ENCODE measurements at places on chromosomes 13 and 19.

DNA sequence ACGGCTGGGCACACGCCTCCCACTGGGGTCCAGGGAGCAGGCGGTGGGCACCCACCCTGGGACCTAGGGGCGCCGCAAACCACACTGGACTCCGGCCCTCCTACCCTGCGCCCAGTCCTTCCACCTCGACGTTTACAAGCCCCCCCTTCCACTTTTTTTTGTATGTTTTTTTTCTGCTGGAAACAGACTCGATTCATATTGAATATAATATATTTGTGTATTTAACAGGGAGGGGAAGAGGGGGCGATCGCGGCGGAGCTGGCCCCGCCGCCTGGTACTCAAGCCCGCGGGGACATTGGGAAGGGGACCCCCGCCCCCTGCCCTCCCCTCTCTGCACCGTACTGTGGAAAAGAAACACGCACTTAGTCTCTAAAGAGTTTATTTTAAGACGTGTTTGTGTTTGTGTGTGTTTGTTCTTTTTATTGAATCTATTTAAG, 1.6 kb downstream of the JUNB start:
- no peak for DNase-seq

- DNase-seq = no peak
Observed at GRCh38 chr13:46145135-46145534, 36.8 kb downstream of the LCP1 start.

- no peak for DNase-seq
Observed at GRCh38 chr13:33015791-33016323, 366 bp upstream of the KL start.

- DNase-seq = no peak
Observed at GRCh38 chr19:15253061-15253460, 20.8 kb upstream of the EPHX3 start.

GRCh38 chr19:21677696-21678418, 89.5 kb downstream of the ZNF100 start:
- DNase-seq = no peak

DNA sequence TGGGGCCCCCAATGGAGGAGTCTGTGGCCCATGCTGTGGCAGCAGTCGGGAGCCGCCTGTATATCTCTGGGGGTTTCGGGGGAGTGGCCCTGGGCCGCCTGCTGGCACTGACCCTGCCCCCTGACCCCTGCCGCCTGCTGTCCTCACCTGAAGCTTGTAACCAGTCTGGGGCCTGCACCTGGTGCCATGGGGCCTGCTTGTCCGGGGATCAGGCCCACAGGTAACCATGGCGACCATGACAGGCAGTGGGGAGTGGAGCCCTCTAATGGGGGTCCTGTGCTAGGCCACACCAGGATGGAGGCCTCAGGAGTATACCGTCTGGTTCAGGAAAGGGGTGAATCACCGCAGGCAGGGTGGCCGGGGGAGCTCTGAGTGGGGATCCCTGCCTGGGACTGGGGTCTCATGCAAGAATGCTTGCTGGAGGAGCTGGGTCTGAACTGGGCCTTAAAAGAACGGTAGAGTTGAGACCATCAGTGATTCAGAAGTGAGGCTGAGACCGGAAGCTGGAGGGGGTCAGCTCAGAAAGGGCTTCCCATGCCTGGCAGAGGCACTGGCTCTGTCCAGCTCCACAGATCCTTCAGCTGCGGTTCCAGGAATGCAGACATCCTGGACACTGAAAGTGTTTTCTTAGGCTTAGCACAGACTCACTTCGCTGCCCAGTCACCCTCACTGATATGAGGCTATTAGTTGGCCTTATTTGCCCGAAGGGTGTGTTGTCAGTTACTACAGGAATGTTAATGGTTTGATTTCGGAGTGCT, 29.1 kb downstream of the CNFN start:
- DNase-seq = no peak

DNA sequence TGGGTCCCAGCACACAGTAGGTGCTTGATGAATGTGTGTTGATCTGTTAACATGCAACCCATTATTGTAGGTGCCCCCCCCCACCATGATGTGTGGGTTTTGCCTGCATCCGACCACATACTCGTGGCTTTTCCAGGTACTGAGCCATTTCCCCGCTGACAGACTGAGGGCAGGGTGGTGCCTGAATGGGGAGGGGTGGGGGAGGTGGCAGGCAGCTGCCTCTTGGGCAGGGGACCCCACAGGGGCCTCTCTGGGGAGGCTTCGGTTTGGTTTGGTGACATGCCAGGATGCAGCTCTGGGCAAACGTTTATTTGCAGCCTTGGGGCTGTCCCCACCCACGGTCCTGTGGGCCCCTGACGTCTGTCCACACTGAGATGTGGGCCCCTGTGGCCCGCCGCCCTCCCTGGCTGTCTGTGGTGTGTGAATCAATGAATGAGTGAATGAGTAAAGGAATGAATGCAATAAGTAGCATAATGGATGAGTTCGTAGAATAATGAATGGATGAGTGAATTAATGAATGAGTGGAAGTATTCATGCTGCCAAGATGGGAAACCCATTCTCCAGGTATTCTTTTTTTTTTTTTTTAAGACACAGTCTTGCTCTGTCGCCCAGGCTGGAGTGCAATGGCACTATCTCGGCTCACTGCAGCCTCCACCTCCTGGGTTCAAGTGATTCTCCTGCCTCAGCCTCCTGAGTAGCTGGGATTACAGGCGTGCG, 9.0 kb upstream of the JUND start:
- DNase-seq = no peak

GRCh38 chr19:10729411-10729810, 11.5 kb downstream of the DNM2 start:
- DNase-seq = no peak

DNA sequence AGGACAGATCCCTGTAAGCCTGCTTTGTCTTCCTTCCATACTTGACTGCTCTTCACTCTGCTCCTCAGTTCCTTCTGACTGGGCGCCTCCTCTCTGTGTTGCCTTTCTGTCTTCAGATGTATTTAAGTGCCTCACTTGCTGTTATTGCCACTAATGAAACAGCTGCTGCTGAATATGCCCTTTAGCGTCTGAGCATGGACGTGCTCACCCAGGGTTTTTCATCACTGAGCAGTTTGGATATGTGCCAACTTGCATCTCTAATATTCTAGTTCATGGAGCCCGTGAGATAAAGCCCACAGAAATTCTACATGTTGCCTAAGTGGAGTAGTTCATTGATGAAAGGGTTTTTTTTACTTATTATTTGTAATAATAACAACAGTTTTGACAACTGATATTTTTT, 198.2 kb downstream of the MYO16 start:
- DNase-seq = no peak

DNA sequence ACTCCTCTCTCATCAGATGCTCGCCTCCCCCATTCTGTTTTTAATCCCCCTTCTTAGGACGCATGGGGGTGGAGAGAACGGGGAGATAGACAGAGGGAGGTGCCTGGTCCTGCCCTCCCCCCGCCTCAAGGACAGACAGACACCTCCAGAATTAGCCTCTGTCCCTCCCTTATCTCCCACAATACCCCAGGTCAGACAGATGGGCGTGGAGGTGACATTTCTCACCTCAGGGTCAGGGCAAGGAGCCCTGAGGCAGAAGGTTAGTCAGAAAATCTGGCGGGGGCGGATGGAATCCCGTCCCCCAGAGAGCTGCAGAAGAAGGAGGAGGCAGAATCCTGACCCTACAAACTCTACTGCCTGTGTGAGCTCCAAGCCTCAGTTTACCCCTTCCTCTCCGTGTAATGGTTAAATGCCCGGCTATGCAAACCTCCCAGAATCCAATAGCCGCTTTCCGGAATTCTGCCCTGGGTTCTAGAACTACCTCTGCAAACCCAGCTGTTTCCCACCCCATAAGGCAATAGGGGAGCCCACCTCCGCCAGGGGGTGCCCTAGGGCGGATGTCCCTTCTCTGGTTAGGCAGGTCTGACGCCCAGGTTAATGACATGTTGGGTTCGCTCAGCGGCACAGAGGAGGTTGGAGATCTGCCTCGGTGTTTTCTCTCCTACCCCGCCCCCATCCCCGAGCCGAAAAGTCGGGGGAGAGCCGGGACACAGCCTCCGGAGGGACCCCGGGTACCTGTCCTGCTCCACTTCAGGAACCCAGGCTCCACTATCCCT, 900 bp downstream of the PPP1R13L start:
- DNase-seq = no peak

- DNase-seq = no peak
Observed at GRCh38 chr13:55563267-55563666, 1577.5 kb upstream of the PRR20A start.

GRCh38 chr19:11551603-11552235, 7.3 kb downstream of the ELOF1 start:
- no peak for DNase-seq

DNA sequence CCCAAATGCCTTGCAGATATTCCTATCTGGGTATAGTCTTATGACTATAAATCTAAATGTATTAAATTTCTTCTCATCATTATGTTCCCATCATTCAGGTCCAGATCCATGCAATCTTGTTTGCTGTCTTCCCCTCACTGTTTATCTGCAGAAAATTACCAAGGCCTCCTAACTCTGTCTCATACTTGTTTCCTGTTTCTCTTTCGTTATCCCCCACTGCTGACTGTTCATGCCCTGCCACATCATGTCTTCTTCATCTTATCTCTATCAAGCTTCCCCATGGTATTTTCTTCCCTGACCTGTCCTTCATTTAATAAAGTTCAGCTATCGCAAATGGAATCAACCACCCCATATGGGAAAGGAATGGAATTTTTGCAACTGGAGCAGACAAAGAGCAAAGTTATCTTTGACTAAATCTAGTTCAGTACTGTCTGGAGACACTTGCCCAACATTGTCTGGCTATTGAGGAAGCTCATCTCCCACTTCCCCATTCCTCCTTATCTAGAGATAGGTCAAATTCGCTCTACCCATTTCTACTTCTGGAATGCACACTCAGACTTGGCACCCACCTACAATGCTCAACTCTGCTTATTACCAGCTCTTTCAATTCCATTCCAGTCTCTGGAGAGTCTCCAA, 1358.1 kb downstream of the EFNB2 start:
- no peak for DNase-seq

DNA sequence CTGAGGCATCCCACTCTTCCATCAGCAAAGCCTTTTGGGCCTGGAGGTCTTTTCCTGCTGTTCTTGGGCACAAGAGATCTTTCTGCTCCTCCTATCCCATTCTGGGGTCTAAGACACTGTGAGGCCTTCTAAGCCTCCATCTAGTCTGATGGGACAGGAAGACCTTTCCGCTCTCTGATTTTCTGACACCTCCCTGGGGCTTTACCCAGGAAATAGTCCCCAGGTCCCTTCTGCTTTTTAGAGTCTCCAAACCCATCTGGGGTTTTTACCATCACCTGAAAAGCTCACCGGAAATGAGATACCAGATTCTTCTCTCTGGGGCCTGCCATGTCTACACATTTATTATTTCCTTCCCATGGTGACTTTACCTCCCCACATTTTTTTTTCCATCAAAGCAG, 21.1 kb downstream of the CLEC17A start:
- no peak for DNase-seq

DNA sequence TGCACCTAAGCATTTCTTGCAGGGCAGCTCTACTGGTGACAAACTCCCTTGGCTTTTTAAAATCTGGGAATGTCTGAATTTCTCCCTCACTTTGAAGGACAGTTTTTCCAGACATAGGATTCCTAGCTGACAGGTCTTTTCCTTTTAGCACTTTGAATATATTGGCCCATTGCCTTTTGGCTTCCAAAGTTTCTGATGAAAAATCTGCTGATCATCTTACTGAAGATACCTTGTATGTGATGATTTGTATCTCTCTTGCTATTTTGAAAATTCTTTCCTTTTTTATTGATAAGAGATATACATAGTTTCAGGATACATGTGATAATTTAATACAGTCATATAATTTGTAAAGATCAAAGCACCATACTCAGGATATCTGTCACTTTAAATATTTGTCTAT, 211.1 kb downstream of the ZIC5 start:
- no peak for DNase-seq

DNA sequence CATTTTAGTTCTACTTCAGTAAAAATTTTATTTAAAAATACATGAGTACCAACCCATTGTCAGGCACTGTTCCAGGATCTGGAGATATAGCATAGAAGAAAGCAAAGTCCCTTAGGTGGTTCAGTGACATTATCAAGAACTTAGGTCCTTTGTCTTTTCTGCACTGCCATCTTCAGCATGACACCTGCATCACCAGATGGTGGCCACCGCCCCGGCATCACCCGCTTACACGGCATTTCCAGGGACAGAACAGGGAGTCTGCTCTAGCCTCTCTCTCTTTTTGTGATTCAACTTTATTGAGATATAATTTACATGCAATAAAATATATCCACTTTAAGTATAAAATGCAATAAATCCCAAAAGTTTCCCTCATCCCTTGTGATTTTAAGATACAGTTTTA, 23.5 kb downstream of the DYRK1B start:
- DNase-seq = no peak

- no peak for DNase-seq
Observed at GRCh38 chr13:108895220-108895704, 265.9 kb downstream of the MYO16 start.

Data from cortex of kidney (tissue), 1 donor.